ENCODE measurements at places on chromosomes 5 and 9.

DNA sequence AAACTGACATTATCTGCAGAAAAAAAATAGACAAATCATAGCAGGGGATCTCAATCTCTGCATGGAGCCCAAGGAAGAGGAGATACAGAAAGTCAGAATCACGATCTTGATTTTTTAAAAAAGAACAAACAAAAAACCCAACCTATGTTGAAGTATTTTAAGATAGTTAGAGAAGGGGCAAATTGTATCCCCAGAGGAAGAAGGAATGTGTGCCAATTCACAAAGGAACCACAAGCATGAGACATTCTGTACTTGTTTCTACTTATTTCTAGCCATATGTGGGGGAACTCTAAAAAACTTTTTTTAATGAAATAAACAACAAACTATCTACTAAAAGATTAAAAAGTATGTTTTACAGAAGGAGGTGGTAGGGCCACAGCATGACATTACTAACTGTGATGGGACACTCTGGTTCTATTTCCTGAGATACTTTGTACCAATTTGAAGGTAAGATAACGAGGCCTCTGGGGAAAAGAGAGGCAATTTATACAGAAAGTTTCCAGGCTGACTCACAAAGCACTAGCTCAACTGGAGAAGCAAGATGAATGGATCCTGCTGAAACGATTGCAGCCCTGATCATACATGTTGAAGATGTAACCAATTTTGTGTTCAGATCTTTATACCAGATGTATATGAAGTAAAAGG is 22.5 kb downstream of the RANBP3L start:
- no peak for DNase-seq

GRCh38 chr5:133884569-133885311 is 83.7 kb downstream of the C5orf15 start:
- peak; percentile 97 for DNase-seq

- no peak for DNase-seq
Observed at GRCh38 chr9:125284855-125285254, 23.2 kb downstream of the GAPVD1 start.

- DNase-seq = no peak
Observed at GRCh38 chr9:16986556-16986955, 116.1 kb upstream of the BNC2 start.

- DNase-seq = peak; percentile 53
Observed at GRCh38 chr9:72826996-72827949, 125.6 kb downstream of the ALDH1A1 start.

- DNase-seq = peak; percentile 69
Observed at GRCh38 chr5:169978714-169979113, 1.6 kb downstream of the INSYN2B start.

GRCh38 chr9:69211424-69212036 is 37.5 kb downstream of the TJP2 start:
- no peak for DNase-seq

GRCh38 chr9:120741701-120742100 is 27.4 kb upstream of the MEGF9 start:
- DNase-seq = no peak

DNA sequence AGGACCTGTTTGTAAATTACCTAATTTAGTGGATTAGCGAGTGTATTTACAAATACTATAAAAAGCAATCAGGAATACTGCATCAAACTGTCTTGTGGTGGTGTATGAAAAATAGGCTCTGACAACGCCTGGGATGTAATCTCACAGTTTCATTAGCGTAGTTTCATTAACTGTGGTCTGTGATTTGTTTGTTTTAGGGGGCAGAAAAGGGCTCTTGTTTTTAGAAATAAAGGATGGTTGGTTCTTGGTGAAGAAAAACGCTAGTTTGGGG is 1.4 kb downstream of the SLC44A1 start:
- DNase-seq = peak; percentile 52

DNA sequence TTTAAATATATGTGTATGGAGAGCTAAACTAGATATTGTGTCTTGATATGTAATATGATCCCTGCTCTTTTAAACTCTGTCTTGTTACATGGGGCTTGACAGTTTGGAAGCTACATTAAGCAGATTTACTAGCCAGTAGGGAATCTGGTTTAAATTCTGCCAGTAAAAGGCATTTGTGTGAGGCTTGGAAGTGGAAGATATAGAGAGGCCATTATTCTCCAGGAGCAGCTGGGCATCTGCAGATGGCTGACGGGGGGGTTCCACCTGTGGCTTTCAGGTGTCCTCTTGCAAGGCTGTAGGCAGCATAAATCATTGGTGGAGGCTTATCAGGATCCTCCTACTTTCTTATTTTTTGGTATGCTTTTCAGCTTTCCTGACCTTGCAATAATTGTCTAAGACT is 179.1 kb upstream of the FBXL7 start:
- DNase-seq = peak; percentile 10

DNA sequence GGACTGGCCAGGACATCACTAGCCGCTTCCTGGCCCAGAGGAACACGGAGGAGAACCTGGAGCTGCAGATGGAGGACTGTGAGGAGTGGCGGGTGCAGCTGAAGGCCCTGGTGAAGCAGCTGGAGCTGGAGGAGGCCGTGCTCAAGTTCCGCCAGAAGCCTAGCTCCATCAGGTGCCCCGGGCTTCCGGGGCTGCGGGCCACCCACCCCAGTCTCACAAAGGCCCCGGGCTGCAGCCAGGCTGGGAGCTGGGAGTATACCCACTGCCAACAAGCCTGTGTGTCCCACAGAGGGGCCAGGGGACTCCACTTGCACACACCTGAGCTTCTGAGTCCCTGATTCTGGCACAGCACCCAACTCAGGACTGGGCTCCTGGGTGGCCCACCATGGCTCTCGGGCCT is 1.7 kb upstream of the RABL6 start:
- no peak for DNase-seq

All from NCI-H69 (cell line).